ENCODE measurements at places on chromosomes 1 and 21.

DNA sequence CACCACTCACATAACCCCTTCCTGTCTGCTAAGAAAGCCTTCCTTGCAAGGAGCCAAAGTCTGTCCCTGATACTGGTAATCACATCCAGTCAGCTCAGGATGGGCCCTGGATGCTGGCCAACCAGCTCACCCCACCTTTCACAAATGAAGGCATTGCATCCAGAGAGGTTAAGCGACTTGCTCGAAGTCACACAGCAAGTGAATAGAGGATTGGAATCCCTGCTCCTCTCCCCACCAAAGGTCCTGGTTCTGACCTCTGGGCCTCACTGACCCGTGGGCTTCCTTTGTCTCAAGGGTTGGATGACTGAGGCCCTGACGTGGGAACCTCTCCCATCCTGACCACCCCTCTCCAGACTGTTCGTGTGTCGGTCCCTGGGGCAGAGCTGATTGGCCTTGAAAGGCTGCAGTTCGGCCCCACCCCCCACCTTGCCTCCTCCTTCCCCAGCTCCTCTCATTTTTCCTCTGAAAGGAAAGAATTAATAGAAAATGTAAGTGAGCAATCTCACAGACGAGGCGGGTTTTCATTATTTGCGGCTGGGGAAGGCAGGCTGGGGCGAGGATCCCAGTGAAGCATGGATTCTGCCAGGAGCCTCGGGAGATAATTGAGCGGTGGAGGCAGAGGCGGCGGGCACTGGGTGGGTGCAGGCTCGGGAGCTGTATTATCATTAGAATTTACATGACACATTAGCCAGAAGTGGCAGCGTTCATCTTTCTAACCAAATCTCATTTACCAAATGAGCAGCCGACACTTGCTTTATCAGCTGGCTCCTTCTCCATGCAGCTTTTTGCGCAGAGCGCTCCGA, 101.5 kb upstream of the CSF3R start:
- no peak for DNase-seq

DNA sequence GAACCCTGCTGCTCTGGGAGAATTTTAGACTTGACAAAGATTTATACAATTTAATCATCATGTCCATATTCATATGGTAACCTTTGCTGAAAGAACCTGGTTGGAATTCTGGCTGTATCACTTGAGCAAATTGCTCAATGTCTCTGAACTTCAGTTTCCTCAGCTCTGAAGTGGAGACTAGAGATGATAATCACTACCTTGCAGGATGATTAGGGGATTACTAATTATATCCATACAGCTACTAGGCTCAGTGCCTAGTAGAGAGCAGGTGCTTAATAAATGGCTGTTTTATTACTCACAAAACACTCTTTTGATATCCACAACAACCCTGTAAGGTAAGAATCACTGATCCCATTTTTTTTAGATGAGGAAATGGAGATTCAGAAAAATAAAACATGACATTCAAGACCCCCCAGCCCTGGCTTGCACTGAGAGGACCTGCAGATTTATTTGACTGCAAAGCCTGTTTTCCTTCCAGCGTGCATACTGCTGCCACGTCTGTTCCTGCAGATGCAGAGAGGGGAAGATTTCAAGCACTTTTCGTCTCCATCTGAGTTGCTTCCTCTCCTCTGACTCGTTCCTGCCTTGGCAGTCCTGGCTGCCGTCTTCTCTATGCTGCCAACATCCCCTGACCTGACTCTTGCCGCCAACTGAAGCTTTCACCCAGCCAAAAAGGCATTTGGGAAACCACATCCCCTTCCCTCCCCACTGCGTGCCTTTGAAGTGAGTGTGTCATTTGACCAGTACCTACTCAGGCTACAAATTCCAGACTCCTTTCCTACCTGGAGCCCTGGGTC, 203.0 kb downstream of the PLPP3 start:
- DNase-seq = no peak

GRCh38 chr1:23727362-23727811, 15.9 kb upstream of the ELOA start:
- peak; percentile 82 for DNase-seq

DNA sequence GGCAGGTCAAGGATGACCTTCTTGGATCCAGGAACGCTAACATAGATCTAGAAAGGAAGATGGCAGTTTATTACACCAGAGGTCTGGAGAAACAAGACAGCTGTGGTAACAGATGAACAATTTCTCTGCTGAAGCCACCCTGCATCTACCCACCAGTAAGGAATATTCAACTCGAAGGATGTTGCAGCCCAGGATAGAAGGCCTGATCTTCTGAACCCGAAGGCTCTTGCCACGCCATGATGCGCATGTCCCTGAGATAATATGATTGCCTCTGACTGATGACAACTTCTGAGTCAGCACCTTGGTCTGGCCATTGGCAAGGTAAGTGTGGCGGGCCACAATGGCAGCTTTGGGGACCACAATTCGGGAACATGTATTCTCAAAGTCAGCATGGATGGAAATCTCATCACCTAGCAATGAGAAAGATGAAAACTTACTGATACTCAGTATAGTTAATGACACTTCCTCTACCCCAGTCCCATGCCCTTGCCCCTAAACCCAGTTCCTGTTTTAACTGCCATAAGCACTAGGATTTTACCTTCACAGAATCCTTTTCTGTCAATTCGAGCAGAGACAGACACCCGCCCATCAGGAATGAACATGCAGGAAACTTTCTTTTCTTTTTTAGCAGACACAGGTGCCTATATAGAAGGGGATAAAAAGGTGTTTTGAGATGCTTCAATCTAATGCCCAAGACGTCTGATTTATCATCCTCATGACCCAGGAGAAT, 1.8 kb downstream of the TXNIP start:
- DNase-seq = peak; percentile 45

DNA sequence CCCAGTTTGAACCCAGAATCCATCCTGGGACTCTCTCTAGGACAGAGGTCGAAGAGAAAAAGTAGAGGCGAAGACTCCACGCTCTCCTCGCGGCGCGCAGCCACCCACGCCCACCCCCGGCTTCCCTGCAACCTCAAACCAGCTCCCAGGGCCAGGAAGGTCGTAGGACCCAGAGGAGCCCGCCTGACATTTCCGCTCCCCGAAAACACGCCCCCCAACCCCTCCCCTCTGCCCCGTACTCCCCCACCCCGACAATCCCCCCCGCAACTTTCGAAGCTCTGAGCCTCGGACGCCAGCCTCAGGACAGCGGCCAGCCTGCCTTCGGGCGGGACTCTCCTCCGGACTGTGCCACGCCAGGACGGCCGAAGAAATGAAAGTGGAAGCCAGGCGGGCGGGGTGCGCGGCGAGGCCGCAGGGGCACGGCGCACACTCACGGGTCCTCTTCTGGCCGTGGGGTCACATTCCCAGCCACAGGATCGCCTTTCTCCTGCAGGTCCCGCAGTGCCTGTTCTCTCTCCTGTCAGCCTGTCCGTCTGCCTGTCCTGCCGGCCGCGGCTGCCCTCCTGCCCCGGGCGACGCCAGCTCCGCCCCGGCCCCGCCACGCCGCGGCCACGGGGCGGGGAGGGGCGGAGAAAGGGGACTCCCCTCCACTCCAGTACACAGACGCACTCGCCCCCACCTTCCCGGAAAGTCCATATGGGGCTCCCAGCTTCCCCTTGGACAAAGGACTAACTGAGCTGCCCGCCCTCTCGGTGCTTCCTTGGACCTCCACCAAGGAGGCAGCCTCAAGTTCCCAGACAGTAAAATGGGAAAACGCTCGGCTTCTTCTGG, at the start of gene MOB3C:
Gene MOB3C, minus strand, starts transcription at position 535 of the 831 bp plus-strand sequence. CDS start 3,490 bp downstream, outside the sequence.
- DNase-seq = peak; percentile 87

DNA sequence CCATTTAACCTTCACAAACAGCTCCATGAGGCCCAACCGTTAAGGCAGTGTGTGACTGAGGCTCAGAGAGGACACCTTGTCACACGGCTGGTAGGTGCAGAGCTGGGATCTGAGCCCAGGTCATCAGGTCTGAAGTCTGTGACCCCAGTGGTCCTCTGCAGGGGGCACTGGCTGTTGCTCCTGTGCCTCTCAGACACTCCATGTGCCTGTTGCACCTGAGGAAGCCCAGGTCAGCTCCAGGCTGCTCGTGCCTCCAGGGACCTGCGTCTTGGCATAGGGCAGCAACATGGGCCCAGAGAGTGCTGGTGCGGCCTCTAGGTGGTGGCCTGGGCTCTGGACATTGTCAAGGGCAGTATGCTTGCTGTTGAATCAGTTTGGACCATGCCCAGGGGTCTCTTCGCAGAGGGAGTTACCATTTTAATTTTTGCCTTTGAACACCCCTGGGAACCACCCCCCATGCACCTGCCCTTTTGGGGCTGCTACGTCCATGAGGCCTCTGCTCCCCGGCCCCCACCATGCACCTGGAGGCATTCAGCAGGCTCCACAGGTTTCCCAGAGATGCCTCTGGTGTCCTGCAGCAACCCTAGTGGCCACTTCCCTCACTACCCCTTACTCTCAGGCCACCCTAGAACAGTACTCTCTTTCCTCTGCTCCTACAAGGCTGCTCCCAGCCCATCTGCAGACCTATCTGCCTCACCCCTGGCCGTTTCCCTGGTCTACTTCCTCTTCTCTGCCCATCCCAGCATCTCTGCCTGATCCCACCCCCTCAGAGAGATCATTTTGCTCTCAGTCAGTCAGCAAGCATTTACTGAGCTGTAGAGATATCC, 25.2 kb upstream of the EPS8L3 start:
- peak; percentile 59 for DNase-seq

DNA sequence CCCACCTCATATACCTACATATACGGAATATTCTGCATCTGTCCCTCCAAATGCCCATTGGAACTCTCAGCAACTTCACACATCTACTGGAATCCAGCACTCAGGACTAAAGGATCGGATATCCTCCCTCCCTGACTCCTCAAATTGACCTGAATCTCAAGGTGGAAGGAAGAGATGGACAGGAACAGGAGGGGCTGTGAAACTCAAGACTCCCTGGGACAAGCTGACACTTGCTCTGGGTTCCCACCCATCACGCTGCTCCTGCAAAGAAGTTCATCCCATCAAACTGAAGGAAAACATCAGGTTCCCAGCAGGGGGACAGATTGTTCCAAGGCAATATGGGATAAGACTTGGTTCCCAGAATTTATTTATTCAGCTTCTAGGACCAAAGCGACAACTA, 30.3 kb upstream of the TIAM1 start:
- no peak for DNase-seq

- no peak for DNase-seq
These were observed 42.9 kb downstream of the PEX14 start for GRCh38 chr1:10517677-10517982.

GRCh38 chr1:107158991-107159390, 18.2 kb downstream of the NTNG1 start:
- no peak for DNase-seq

Measured in DMS53 (cell line).